ENCODE measurements at places on chromosomes 1 and 21.

- no peak for DNase-seq
Observed at GRCh38 chr1:187987236-187987776, 1158.6 kb downstream of the PLA2G4A start.

DNA sequence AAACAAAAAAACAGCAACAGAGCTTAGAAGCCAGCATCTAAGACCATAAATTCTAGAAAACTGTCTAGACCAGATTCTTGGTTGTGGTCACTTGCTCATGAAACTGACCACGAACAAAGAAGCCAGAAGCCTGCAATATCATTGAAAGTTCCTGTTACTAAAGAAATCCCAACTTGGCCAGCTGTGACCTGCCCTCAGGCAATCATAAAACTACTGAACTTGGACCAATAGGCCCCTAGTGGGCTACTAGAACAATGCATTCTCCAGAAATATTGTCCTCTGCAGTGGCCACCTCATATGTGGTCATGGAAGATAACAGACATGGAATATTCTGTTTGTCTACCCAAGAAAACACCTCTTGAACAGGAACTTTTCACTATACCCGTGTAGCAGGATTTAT lies 87.7 kb downstream of the SPATA17 start:
- no peak for DNase-seq

DNA sequence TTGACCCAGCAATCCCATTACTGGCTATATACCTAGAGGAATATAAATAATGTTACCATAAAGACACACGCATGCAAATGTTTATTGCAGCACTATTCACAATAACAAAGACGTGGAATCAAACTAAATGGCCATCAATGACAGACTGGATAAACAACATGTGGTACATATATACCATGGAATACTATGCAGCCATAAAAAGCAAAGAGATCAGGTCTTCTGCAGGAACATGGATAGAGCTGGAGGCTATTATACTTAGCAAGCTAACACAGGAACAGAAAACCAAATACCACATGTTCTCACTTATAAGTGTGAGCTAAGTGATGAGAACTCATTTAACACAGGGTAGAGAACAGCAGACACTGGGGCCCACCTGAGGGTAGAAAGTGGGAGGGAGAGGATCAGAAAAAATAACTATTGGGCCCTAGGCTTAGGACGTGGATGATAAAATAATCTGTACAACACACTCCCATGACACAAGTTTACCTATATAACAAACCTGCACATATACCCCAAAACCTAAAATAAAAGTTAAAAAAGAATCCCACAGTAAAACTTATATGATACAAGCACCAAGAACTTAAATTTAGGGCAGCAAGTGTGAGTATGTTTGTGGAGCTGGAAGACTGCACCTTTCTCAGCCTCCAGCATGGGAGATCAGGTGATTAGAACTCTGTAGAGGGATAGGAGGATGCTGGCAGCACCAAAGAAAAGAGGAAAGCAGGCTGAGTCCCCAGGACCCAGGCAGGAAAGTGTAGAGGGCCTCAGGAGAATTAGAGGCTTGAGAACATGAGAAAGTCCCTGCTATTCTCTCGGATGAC lies 320.8 kb upstream of the USP24 start:
- no peak for DNase-seq

DNA sequence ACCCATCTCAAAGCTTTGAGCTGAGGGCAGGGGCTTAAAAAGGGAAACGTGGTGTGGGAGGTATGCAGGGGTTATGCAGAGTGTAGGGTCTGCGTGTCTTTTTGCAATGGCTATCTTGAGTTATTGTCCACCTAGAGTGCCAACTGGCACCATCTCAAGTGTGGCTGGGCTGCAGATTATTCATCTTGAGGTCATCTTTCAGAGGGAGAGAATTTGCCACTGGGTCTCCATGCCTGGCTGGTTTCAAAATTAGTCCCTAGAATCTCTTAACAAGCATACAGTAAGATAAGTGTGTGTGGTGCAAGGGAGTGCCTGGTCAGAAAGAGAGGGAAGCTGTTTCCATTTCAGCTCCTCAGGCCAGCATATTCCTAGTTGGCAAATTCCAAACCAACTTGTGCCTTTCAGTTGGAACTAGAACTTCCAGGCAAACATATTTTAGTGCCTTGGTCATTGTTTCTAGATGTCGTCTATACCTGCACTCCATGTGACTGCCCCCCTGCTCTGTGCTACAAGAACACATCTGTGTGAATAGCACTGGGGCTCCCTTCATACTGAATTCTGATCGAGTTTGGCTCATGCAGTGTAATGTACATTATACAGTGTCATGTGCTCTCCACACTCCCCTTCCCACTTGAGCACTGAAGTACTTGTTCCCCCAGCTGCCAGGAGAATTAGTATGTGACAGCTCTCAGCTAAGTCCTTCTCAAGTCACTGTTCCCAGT lies 5.0 kb upstream of the OR2T8 start:
- no peak for DNase-seq

DNA sequence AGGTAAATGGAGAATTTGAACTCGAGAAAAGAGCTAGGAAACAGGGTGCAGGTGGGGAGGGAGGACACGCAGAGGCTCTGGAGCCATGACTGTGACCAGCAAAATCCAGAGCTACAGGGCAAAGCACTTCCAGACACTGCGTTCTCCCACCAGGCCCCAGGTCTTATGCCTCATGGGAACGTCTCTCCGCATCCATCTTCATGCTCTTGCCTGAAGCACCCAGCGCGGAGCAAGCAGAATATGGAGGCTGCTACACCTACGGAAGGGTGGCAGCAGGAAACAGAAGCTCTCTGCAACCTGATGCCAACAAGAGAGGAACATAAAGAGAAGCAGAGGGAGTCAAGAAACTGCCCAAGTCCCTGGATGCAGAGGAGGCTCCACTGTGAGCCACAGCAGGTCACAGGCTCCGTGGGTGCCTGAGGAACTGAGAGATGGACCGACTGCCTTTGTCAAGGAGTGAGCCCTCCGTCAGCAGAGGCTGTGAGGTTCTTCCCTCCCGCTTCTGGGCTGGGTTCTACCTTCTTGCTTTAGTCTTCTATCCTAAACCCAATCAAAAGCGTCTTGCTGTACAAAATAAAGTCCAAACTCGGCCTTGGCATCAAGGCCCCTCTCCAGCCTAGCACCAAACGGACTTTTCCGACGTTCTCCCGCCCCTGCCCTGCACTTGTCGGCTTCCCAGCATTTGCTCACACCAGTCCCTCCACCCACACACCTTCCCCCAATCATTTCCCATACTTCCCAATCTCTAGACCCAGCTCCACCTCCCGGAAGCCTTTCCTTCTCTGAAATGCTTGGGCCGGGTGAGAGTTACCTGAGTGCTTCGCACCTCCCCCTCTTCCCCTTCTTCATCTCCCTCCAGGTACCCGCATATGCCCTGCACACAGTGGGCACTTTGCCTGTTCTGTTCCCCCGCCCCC lies 930 bp downstream of the DHCR24 start:
- no peak for DNase-seq

DNA sequence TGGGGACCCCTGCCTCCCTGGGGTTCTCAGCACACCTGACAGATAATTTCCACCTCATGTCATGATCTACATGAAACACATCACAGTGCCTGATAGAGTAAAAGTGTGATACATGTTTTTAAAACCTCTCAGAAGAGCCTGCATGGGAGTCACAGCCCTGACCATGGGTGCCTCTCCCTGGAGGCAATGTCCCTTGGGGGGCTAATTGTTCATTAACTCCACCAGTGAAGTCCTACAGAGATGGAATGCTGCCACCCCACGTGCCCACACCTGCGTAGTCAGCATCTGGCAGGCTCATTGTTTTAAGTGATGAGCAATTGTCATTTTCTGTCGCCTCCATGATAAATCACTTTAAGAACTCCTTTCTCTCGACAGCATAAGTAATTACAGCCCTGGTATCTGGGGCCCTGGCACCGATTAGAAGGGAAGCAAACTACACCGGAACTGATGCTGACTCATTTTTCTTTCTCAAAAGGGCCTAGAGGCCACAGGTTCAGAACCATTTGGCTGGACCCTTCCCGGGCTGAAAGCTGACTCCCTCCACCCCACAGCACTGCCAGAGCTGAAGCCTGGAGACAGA lies 109.6 kb upstream of the GJB5 start:
- no peak for DNase-seq

GRCh38 chr21:45872471-45872870 lies 109.1 kb upstream of the COL6A1 start:
- no peak for DNase-seq

DNA sequence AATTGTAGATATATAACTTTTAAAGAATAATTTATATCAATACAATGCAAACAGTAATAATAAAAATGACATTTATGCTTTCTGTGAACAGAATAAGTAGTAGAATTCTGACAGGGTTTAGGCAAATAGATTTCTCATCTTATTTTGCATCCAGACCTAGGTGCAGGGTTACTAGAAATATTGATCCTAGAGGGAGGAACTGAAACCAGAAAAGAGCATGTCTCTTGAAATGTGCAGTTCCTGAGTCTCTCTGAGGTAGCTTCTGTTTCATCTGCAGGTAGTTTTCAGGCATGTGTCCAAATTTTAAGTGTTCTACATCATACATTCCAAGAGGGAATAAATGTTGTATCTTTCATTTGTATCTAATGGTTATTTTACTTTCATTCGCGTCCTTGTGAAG lies 631.9 kb upstream of the ADGRL4 start:
- DNase-seq, result no peak

DNA sequence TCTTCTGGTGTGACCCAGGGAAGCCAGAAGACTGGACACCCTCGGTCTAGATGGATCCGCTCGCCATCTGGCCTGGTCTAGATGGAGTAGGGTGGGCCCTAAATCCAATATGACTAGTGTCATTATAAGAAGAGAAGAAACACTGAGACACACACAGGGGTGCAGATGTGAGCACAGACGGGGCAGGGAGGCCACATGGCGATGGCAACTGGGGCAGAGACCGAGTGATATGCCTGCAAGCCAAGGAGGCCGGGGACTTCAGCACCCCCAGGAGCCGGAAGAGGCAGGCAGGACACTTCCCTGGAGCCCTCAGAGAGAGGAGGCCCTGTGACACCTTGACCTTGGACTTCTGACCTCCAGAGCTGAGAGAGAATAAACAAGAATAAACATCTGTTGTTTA lies 5.6 kb upstream of the TFF3 start:
- DNase-seq, result no peak

GRCh38 chr1:2625311-2625710 lies 7.5 kb downstream of the MMEL1 start:
- DNase-seq, result no peak

DNA sequence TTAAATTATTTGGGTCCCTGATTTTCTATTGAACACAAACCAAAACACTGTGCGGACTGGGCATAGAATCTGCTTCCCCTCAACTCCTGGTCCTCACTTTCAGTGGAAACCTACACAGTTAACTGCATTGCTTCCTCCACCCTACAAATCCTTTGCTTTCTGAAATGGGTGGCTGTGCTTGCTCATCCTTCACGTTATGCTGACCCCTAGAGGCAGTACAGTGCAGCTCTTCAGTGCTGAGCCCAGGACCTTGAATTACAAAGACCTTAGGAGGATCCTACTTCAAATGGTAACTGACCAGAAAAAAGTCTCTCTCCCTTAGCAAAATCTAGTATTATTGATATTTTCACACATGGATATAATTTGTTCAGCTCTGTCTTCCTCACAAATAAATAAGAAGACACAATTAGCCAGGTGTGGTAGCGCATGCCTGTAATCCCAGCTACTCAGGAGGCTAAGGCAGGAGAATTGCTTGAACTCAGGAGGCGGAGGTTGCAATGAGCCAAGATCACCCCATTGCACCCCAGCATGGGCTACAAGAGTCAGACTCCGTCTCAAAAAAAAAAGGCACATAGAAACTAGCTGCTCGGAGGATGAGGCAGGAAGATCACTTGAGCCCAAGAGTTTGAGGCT lies 63.4 kb upstream of the L1TD1 start:
- no peak for DNase-seq

GRCh38 chr1:119453021-119453420 lies 38.1 kb downstream of the HSD3B2 start:
- no peak for DNase-seq

DNA sequence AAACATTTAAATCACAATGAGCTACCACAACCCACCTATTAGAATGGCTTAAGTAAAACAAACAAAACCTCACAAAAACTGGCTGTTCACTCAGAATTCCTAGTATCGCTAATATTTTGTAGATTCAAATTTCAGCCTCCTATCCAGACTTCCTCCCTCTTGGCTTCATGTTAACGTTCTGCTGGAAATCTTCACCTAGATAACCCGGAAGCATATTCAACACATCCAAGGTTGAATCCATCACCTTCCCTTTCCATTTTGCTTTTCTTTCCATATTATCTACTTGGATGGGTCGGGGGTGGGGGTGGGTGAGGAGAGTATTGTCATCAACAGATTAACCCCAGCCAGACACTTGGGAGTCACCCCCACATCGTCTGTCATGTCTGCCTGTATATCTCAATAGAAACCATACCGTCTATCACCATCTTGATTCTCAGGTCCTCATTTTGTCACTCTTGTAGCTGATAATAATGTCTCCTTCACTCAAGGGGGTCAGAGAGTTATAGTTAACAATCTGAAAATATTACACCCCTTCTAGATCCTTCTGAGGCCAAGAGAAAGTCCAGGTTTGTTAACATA lies 1.7 kb upstream of the DPH5 start:
- no peak for DNase-seq

DNA sequence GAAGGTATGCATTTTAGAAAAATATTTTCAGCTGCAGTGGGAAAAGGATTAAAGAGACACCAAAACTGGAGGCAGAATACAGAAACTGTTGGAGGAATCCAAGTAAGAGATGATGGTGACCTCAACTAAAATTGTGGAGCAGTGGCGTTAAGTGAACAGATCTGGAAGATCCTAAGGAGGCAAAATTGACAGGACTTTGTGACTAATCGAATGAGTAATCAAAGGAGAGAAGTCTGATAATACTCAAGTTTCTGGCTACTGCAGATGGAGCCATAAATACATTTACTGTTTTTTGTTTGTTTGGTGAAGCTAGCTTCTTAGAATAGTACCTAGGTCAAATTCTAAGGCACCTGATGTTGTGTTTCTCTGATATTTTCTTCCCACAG lies 3.1 kb downstream of the CTBS start:
- no peak for DNase-seq

- DNase-seq, result no peak
Observed at GRCh38 chr21:17823846-17824245, 4.7 kb upstream of the C21orf91 start.

- DNase-seq, result no peak
Observed at GRCh38 chr1:17607644-17608581, 68.4 kb downstream of the ARHGEF10L start.

Measured in activated CD4-positive, CD25-positive, alpha-beta regulatory T cell (primary cell).